Activated CD8-positive, alpha-beta memory T cell treated with anti-CD3 and anti-CD28 coated beads for 24 hours (primary cell): ENCODE measurements at places on chromosomes 7 and 10.

DNA sequence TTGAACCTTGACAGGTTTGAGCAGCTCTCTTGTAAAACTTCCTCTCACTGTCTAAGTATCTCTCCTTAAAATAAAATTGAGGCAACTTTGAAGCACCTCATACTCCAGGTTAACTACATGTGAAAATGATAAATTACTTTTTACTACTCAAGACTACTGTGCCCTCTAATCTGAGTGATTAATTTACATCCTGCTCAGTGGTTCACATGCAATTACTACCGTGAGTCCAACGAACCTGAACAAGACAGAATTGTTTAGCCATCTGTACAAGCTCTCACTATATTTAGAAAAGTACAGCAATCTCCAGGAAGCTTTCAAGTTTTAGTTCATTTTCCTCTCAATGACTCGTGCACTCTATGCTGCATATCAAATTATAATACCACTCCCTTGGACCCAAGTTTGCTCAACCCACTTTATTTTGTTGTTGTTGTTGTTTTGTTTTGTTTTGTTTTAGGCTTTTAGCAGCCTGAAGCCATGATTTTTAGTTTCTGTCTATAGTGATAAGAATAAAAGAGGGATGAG lies 21.2 kb downstream of the PDE1C start:
- DNase-seq: no peak

GRCh38 chr10:123309731-123310130 lies 155.5 kb downstream of the BUB3 start:
- DNase-seq: no peak

GRCh38 chr7:139068544-139069399 lies 32.9 kb upstream of the ZC3HAV1L start:
- no peak for DNase-seq

DNA sequence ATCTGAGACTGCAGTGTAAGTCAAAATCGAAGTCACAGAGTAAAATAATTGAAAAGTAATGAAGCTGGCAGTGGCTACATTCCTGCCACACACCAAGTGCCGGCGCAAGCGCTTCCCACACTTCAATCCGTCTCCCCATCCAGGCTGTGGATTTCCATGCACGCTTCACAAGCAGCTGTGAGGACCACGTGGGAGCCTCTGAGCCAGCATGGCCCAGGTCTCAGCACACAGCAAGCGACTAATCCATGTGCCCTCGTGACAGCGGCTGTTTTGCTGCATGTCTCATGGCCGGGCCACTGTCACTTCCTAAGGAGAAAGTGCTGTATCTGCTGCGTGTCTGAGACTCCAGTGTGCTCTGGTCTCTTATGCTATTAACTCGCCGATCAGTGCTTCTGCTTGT lies 566.9 kb downstream of the DNAJB6 start:
- no peak for DNase-seq

GRCh38 chr7:156163747-156164146 lies 351.5 kb upstream of the SHH start:
- DNase-seq: no peak

DNA sequence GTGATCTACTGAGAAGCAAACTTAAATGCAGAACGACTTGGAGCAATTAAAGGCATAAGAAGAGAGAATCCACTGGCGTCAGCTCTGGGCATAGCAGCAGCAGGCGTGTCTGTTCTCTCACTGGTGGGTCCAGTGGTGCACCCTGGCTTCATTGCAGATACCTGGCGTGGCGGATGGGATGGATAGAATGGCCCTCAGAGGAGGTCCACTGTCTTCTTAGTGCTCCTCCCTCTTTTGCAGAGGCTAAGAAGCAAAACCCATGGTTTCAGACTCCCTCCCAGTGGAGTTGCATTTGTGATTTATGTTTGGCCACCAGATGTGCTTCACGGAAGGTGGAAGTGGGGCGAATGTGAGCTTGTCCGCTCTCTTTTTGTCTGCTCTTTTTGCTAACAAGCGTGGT lies 28.4 kb upstream of the PRKAG2 start:
- DNase-seq: no peak

GRCh38 chr7:24910551-24911212 lies 69.3 kb downstream of the OSBPL3 start:
- DNase-seq: no peak

GRCh38 chr7:27929127-27929526 lies 189.2 kb downstream of the TAX1BP1 start:
- no peak for DNase-seq

GRCh38 chr7:772392-772791 lies 45.3 kb upstream of the PRKAR1B start:
- no peak for DNase-seq

DNA sequence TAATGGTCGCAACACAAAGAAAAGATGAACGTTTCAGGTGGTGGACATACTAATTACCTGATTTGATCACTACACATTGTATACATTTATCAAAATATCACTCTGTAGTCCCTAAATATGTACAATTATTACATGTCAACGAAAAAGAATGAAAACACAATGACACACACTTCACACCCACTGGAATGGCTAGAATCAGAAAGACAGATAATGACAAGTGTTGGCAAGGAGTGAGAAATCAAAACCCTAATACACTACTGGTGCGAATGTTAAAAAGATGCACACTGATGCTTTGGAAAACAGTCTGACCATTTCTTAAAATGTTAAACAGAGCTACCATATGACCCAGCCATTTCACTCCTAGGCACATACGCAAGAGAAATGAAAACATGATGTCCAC lies 2.3 kb downstream of the COA1 start:
- DNase-seq: no peak

GRCh38 chr10:3173171-3173878 lies 743 bp upstream of the PITRM1 start:
- DNase-seq: no peak

- DNase-seq: no peak
Measured at GRCh38 chr10:3635211-3635671, 149.8 kb downstream of the KLF6 start.

GRCh38 chr10:127463548-127463947 lies 85.6 kb upstream of the NPS start:
- DNase-seq: no peak

- DNase-seq: no peak
Measured at GRCh38 chr10:120715171-120715570, 136.0 kb upstream of the WDR11 start.
